ENCODE measurements at places on chromosomes 6 and 20. TPM values are rescaled to one million over a fixed set of nuclear protein-coding genes. Genes with fewer than 3 reads are reported as not detected.

The MSH5 gene
- total RNA-seq: 82.6 TPM

The TMEM244 gene
- total RNA-seq: not detected

The SDCBP2 gene
- total RNA-seq: 14.3 TPM

The GABRR1 gene
- not detected for total RNA-seq

The PLCB1 gene
- total RNA-seq: 3.0 TPM

The POM121L2 gene
- not detected for total RNA-seq

The FAM83C gene
- not detected for total RNA-seq

The SIRPB1 gene
- total RNA-seq: 1.1 TPM

- no peak for ATAC-seq
Measured at GRCh38 chr20:63555661-63556381, 1.9 kb downstream of the FNDC11 start.

DNA sequence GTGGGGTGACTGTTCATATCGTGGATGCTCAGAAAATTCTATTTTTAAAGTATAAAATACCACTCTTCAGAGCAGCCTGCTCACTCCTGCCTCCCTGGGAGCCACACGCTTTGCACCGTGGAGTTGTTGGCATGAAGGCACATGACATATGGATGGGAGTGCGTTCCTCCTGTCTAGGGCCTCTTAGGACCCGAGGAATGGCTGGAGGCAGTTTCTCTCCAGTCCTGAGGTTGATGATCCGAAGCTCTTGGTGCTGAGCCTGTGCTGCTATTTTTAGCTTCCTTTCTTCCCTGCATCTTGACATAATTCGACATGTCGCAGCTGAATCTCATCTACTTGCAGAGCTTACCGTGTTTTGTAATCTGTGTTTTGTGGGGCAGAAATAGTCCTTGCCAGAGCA lies 73.9 kb downstream of the PHACTR3 start:
- ATAC-seq: no peak

DNA sequence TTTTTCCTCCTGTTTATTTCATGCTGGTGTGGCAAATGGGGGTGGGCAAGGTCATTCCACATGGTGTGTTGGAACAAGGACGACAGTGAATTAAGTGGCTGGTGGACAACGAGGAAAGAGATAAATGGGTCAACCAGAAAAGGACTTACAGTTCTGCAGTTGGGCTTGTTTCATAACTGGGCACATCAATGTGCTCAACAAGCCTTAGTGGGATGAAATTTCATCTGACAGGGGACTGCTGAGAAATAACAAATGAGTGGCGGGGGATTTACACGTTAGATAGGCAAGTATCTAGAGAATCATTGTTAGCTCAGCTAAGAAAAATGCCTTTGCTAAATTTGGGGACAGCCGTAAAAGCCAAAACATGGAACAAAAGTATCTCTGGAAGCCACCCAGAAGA lies 163.6 kb downstream of the NRN1 start:
- no peak for ATAC-seq

- ATAC-seq: no peak
Measured at GRCh38 chr6:167211881-167212712, 54.3 kb upstream of the GPR31 start.

DNA sequence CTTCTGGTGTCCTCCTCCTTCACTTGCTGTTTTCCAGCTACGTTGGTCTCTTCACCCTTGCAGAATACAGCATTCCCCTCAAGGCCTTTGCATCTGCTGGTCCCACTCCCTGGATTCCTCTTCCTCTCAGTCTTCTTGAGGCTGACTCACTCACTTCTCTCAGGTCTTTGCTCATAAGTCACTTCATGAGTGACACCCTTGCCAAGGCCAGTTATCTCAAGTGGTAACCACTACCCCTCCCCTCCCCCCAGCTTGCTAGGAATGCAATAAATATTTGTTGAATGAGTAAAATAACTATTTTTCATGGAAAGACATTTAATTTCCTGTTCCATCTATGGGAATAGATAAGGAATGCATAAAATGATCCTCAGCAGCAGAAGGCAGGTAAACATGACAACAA lies 131.7 kb downstream of the PLCB4 start:
- no peak for ATAC-seq

DNA sequence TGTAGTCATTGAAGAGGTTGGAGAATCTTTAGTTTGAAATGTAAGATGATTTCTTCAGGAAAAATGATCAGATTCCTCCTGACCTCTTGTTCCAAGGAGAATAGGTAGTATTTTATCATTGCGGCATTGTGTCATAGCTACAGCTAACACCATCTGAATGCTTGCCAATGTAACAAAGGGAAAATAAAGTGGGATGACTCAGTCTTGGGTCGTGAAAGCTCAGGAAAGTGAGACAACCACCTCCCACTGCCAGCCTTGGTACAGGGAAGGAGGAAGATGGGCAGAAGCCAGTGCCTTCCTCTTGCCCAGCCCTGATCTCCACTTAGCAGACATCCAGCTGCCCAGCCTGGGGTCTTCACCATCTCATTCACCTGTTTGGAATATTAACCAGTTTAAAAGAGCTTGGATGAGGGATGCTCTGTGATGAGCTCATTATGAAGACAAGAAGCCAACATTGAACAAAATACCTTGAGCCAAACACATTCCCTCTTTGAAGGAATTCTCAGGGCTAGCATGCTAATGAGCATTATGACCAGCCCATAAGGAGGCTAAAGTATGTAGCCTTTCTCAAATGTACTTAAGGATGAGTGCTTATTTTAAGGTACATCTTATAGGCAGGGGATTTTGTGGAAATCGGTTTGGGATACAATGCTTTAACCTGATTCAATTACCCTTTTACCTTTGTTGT lies 40.0 kb upstream of the APCDD1L start:
- no peak for ATAC-seq

DNA sequence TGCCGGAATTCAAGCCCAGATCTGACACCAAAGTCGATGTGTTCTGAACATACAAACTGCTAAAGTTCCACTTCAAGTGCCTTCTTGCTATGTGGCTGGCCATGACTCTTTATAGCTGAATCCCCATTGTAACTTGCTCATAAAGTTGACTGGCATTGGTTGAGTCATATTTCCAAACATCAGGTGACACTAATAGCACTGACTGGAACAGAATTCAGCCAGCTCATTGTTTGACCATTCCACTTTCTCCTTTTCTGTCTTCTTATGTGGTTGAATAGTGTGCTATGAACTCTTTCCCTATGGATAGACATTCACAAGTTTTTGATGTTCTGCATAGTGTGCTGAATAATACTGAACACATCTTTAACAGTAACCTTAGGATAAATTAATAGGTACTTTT lies 266.2 kb upstream of the ZFP64 start:
- ATAC-seq: no peak

DNA sequence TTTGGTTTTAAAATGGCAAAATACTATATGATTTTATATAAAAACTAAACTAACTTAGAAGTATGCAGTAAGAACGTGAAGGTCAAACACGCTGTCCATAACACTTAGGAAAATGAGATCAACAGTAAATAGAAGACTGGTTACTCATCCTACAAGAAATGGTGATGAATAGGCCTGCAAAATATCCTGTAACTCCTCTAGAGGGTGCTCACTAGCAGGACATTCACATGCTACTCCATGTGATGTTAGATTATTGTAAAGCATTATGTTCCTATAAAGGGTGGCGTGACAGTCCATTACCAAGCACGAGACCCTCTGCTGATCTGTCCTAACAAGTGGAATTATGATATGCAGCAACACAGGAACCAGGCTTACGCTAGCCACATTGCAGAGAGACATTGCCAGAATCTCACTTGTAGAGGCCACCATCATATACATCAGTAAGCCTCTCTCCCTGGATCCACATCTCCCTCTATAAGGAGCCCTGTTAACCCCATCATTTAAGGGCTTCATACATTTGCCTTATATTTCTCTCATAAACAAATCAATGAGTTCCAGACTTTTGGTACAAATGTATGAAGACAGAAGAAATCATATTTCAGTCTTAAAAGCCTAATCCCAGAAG lies 18.0 kb upstream of the DEFB129 start:
- ATAC-seq: peak; percentile 87

GRCh38 chr6:89826029-89826528 lies 3.6 kb upstream of the CASP8AP2 start:
- ATAC-seq: no peak

- ATAC-seq: no peak
Measured at GRCh38 chr6:118876198-118876597, 17.8 kb upstream of the ASF1A start.

- ATAC-seq: no peak
Measured at GRCh38 chr6:26225848-26226578, 138.8 kb downstream of the HFE start.

GRCh38 chr6:129287231-129288177 lies 404.6 kb downstream of the LAMA2 start:
- no peak for ATAC-seq

DNA sequence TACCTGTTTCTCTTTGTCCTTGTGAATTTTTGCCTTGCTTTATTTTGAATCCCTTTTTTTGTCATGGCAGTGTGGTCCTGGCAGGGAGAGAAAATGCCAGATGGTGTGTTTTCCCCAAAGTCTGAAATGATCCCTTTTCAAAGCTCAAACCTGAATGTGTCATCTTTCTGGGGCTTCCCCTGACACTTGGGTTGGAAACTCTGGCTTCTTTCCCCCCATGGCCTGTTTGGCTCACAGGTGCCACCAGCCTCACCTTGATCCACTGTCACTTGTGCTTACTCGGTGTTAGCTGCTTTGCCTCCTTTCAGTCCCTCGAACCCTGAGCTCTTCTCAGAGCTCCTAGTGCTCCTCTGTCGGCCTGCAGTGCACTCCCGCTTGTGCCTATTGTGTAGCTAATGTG lies 22.3 kb downstream of the MYBL2 start:
- peak; percentile 61 for ATAC-seq

- no peak for ATAC-seq
Measured at GRCh38 chr20:10219452-10219791, 792 bp downstream of the SNAP25 start.

- no peak for ATAC-seq
Measured at GRCh38 chr6:72748759-72749158, 126.9 kb downstream of the KCNQ5 start.

GRCh38 chr6:131250122-131250521 lies 114.9 kb downstream of the AKAP7 start:
- no peak for ATAC-seq

GRCh38 chr6:7812623-7813022 lies 86.7 kb downstream of the BMP6 start:
- ATAC-seq: no peak

- no peak for ATAC-seq
Measured at GRCh38 chr20:12093057-12093796, 175.5 kb downstream of the BTBD3 start.

DNA sequence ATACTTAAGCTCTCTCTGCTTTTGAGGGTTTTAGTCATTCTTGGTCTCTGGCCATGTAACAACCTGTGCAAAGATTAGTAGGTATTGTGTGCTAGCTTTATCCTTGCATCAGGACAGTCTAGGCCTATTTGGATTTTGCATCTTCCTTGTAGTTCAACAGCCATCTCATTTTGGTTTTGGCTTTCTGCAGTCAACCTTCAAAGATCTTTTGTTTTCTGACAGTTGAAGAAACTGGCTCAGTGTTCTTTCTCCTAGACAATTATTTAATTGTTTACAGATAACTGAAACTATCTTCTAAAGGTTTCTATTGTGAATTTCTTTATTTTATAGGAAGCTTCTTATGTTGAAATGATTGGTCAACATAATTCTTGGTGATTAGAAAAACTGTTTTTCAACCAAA lies 307.5 kb downstream of the CDKAL1 start:
- ATAC-seq: no peak

DNA sequence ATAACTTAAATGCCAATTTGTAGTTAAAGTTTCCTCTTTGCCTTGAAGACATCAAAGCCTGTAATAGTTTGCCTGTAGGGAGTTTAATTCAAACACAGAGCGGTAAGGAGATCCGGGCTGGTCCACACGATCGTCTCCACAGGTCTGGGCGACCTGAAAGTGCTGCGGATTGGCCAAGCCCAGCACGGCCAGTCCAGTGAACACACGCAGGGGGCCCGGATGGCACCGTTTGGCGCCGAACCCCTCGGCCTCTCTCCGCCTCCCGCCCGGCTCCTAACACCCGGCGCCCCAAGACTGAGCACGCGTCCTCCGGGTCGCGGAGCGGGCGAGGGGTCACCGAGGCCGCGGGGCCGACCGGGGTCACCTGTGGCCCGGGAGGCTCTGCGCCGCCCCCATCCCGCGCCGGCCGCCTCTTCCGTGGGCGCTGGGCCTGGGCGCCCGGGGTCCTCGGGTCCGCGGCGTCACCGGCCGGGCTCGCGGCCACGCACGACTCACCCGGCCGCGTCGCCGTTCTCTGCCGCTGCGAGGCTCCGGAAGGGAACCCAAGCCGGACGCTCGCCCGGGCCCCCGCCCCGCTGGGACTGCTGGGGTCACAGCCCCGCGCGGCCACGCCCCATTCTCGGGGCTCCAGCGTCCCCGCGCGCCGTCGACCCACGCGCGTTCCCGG lies 481 bp downstream of the SERPINB6 start:
- peak; percentile 88 for ATAC-seq

DNA sequence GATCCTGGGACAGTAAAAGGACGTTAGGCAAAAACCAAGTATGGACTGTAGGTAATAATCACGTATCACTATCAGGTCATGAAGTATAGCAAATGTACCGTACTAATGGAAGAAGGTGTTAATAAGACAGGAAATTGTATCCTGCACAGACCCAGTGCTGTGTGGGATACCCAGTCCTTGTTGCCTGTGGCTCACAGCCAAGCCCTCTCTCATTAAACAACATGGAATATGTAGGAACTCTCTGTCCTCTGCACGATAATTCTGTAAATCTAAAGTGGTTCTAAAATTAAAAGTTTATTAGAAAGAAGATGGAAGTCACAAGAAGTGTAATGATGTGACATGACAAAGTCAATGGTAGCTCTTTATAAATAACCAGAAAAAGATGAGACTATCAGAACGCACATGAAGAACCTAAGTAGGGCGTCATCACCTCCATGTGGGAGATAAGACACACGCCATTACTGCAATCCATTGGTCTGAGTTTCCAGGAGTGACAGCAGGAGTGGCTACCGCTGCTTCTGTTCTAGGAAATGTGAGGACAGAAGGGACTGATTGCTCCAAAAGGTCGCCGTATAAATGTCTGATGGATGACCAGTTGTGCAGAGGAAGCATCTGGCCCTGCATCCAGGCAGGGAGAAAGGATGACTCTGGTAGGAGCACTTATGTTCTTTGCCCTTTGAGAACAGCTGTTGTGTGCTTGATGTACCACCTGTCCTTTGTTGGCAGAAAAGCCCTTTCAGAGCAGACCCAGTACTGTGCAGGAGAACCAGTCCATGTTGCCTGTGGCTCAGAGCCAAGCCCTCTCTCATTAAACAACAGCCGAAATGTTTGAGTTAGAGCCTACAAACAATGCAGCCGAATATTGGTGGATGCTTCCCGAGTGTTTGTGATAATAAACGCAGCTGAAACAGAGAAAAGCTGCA lies 125.6 kb downstream of the FIG4 start:
- ATAC-seq: no peak

Measured in activated T-helper 17 cell treated with anti-CD3 and anti-CD28 coated beads, Interleukin-2, amount 50 U/mL, for 72 hours (primary cell).